Keratinocyte (primary cell): ENCODE measurements at places on chromosomes 5 and 9.

DNA sequence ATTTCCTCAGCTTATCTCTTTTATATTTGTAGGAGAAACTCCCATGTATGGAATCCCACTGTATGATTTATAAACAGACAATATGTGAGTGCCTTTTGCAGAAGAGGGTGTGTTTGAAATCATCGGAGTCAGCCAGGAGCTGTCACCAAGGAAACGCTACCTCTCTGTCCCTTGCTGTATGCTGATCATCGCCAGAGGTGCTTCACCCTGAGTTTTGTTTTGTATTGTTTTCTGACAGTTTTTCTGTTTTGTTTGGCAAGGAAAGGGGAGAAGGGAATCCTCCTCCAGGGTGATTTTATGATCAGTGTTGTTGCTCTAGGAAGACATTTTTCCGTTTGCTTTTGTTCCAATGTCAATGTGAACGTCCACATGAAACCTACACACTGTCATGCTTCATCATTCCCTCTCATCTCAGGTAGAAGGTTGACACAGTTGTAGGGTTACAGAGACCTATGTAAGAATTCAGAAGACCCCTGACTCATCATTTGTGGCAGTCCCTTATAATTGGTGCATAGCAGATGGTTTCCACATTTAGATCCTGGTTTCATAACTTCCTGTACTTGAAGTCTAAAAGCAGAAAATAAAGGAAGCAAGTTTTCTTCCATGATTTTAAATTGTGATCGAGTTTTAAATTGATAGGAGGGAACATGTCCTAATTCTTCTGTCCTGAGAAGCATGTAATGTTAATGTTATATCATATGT lies 18.0 kb upstream of the CTSL start:
- DNase-seq, result no peak

GRCh38 chr9:12494411-12494810 lies 198.8 kb upstream of the TYRP1 start:
- no peak for DNase-seq

DNA sequence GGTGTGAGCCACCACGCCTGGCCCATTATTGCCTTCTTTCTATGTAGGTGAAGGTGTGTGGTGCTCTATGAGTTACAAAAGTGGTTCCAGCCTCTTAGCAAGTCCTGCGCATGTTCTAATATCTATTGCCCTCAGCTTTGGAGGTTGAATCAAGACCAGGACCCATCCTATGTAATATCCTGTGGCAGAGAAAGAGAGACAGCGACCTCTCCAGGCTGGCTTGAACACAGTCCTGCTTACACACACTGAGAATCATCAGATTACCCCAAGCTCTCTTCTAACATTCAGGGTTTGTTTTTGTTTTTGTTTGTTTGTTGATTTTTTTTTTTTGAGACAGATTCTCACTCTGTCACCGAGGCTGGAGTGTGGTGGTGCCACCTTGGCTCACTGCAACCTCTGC lies 94.7 kb upstream of the OSMR start:
- no peak for DNase-seq

DNA sequence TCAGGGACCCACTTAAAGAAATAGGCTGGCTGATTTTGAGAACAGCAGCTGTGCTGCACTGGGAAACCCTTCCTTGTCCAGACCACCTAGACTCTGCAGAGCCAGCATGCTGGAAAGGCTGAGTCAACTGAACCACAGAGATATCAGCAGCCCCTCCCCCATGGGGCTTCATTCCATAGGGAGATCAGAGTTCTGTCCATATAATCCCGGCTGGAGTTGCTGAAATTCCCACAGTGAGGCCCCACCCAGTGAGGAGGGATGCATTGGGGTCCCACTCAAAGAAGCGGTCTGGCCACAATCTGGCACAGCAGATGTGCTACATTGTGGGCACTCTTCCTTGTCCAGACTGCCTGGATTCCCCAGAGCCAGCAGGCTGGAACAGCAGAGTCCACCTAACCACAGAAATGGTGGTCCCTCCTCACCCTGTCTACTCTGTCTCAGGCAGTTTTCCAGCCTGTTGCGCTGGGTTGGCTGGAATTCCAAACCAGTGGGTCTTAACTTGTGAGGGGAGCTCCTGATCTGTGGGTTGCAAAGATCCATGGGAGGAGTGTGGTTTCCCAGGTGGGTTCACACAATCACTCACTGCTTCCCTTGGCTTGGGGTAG lies 127.1 kb downstream of the RNF180 start:
- no peak for DNase-seq

- no peak for DNase-seq
Observed at GRCh38 chr5:151924564-151925301, at the start of gene GLRA1. TSS of gene GLRA1 (minus strand) at chr5:151924851. CDS start at chr5:151924549, 302 bp downstream.
